AG08395 (cell line): ENCODE measurements at places on chromosomes 12 and 14.

GRCh38 chr12:40168868-40169267 lies 55.9 kb upstream of the LRRK2 start:
- no peak for DNase-seq

GRCh38 chr14:64112867-64113678 lies 181.1 kb downstream of the ESR2 start:
- no peak for DNase-seq

GRCh38 chr12:39003541-39004155 lies 98.3 kb upstream of the CPNE8 start:
- no peak for DNase-seq

- peak; percentile 90 for DNase-seq
Measured at GRCh38 chr12:51393676-51394545, 2.7 kb upstream of the GALNT6 start.

- peak; percentile 53 for DNase-seq
Measured at GRCh38 chr14:103641161-103641560, 12.2 kb downstream of the KLC1 start.

- DNase-seq = peak; percentile 67
Measured at GRCh38 chr14:34355584-34356263, 106.3 kb downstream of the SPTSSA start.

DNA sequence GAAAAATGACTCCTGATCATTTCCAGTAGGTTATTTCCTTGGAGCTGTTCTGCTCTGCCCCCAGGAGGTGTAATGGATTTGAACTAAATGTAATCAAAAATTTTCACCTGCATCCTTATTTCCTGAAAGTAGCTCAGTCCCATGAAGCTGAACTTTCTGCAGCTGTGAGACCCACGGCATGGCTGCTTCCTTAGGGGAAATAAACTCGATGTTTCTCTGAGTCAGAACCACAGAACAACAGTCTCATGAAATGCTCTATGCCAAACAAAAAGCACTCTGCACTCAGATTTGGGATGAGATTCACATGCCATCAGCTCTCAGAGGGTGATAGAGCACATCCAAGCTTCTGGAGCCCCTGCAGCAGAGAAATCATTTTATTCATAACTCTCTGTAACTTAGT lies 224.1 kb upstream of the PLEKHG7 start:
- peak; percentile 7 for DNase-seq

GRCh38 chr12:10982244-10982643 lies 4.5 kb downstream of the TAS2R50 start:
- DNase-seq = no peak

GRCh38 chr14:96161636-96162035 lies 43.0 kb upstream of the BDKRB2 start:
- no peak for DNase-seq

DNA sequence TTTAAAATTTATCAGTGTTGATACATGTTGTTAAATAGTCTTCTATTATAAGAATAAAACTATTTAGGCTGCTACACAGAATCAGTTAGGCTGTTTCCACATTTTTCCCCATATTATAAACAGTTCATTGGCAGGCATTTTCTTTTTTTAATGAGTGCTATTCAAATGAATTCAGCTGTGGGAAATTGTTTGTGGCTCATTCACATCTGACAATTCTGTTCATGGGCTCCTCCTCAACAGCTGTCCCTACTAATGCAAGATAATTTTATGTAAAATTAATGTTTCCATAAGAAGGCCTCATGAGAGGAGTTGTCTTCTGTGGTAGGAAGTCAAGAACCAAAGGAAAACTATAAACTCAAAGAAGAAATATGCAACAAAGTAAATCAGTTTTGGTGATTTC lies 218.0 kb downstream of the PPFIA2 start:
- DNase-seq = no peak

GRCh38 chr12:66035288-66035966 lies 95.1 kb downstream of the LLPH start:
- peak; percentile 30 for DNase-seq

DNA sequence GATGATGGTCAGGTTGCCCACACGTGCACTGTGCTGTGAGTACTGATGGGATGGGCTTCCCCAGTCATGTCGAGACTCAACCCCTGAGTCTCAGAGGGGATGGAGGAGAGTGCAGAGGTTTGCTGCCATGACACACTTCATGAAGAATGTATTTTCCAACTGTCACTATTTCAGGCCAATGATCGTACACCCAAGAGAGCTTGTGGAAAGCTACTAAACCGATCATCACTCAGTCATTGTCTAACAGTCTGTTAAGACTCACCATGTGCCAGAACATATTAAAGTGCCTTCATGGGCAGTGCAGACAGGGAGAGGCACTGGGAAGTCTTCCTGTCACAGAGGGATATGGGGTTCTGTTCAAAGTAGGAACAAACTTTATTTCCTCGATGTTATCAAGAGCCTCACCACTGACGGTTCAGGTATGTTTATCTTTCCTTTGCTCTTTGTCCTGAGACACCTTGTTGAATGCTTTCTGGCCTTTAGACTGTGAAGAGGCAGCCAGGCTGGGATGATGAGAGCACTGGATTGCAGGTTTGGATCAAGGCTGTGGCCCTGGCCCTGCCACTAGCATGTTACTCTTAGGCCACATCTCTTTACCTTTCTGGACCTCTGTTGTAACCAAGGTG lies 41.6 kb upstream of the NTF3 start:
- no peak for DNase-seq

DNA sequence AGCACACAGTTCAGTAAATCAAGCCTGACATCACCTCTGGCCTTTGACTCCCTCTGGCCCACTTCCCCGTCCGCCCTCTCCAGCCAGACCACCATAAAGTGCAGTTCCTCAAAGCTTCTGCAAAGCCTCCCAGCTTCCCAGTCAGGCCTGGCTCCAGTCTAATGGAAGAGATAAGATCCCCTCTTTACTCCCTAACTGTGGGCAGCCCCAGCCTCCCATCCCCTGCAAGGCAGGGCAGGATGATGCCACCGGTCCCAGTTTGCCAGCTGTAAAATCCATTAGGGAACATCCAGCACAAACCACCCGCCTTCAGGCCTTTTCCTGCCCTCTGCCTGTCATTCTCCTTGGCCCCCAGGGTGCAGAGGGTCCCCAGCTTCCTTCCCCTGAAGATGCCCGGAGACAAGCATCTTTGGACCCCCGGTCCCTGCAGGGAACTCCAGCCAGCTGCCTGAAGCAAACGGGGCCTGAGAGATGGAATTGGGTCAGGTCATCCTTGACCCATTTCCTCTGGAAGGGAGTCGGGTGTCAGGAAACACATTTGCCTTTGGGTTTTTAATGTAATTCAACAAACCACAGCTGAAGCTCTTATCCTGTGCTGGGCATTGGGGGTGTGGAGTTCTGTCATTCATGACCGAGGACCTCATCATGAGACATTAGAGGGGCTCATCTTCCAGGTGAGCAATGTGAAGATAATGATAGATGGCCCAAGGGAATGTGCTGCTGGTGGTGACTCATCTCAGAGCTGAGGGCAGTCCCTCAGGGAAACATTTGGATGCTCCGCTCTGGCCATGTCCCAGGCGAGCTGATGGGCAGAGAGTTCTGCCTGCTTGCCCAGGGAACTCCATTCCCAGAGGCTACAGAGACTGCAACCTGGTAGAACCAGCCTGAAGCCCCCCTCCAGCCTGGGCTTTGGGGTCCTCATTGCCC lies 93.8 kb upstream of the CLMN start:
- DNase-seq = no peak

DNA sequence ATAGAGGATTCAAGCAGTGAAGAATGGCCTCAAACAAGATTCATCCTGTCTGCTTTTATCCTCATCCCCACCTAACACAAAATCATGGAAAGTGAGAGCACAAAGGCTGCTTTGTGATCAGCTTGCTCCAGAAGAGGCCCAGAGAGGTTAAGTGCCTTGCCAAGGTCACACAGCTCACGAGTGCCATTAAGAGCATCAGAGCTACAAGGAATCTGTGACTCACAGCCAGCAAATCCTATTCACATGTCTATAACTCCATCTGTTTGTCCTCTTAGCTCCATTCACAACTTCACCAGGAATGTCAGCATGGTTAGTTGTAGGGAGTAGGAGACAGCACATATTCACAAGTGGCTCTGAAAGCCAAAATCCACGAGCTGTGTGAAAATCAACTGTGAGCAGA lies 79.8 kb downstream of the TTC9 start:
- DNase-seq = no peak

DNA sequence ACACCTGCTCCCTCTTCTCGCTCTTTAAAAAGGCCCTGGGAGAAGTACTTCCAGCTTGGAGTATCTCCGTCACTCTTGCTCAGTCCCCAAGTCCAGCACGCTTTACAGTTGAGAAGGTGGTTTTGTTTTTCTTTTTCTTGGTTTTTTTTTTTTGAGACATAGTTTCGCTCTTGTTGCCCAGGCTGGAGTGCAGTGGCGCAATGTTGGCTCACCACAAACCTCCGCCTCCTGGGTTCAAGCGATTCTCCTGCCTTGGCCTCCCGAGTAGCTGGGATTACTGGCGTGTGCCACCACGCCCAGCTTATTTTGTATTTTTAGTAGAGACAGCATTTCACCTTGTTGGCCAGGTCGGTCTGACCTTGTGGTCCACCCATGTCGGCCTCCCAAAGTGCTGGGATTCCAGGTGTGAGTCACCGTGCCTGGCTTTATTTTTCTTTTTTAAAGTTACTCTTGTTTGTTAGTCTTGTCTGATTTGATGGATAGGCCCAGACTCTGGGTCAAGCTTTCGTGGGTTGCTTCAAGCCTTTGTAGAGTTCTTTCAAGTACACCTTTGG lies 1.9 kb downstream of the TDRD9 start:
- DNase-seq = no peak

DNA sequence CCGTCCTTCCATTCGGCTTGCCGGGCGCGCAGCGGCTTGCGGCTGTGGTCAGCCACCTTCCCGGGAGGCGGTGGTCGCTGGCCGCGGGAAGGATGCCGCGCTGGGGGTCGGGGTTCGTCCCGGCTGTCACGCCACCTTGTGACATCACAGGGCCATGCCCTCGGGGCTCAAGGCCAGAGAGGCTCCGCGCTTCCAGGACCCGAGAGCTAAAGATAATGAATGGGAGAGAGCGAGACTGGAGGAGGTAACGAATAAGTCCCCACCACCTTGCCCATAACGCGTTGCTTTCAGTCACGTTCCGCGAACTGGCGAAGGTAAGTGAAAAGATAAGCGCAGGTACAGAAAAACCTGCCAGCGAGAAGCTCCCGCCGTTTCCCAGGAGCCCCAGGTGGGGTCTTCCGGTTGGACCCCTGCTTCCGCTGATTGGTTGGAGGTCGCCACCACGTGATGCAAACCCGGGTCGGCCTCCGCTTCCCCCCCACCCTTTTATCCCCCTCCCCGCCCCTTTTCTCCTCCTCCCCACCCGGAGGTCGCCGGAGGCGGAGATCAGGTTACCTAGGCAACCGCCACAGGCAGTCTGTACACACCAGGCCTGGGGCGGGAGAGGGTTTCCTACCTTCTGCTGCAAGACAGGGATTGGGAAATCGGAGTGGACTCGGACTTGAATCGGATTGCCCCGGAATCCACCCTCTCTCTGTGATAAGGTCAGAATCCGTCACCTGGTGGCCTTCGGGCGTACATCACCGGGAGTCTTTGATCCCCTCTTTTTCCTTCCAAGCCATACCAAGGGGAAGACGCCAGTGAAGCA lies at the start of gene LRRC9:
Gene LRRC9 (plus strand): TSS at position 575 of the 808 bp plus-strand sequence.
- DNase-seq = no peak

GRCh38 chr12:125083072-125083471 lies 17.8 kb downstream of the AACS start:
- no peak for DNase-seq

- no peak for DNase-seq
Measured at GRCh38 chr14:52553002-52553670, 500 bp downstream of the GPR137C start.

- DNase-seq = no peak
Measured at GRCh38 chr14:69358233-69358963, 39.7 kb downstream of the ERH start.

- no peak for DNase-seq
Measured at GRCh38 chr12:26080911-26081310, 43.9 kb downstream of the BHLHE41 start.

- no peak for DNase-seq
Measured at GRCh38 chr12:128867466-128867865, 14.2 kb downstream of the GLT1D1 start.

GRCh38 chr12:96189781-96190180 lies 4.4 kb upstream of the ELK3 start:
- DNase-seq = no peak

- no peak for DNase-seq
Measured at GRCh38 chr12:14950982-14951746, 10.2 kb downstream of the ARHGDIB start.

DNA sequence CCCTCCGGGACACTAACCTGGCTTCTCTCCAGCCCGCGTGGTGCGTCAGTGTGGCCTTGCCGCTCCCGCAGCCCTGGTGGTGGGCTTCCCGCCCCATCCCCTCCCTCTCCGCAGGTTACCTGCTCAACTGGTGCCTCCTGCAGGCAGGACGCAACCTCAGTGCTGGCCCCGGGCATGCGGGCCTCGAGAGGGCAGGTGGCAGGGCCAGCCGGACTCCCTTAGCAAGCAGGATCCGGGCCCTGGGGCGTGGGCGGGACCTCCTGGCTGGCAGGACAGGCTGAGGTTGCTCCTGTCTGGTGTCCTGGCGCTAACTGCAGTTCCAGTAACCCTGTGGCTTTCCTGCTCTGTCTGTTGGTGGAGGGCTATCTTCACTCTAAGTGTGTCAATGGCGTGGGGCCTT lies 8.6 kb upstream of the ADSS1 start:
- no peak for DNase-seq

DNA sequence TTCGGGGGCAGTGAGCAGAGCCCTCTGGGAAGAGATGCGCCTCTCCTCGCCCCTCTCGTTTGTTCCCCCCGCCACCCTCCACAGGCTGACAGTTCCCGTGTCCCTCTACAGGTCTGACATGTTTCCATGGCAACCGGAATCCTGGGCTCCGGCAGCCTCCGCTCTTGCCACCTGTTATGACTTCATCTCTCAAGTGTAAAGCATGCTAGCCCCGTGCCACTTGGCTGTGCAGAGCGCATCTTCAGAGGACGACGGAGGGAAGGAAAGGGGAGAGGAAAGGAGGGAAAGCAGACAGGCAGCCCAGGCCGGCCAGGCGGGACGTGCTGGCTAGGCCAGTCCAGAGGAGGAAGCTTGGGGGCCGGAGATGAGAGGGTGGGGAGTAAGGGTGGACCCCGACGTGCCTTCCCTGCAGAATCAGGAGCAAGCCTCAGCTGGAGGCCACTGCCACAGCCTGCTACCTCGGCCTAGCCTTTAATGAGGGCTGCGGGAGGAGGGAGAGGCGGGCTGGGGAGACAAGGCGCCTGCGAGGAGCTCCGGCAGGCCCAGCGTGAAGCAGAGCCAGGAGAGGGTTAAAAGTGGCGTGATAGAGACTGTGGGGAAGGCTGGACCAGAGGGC lies 214.3 kb downstream of the DPF3 start:
- DNase-seq = no peak

- DNase-seq = no peak
Measured at GRCh38 chr12:124862768-124863415, 772 bp downstream of the SCARB1 start.

- no peak for DNase-seq
Measured at GRCh38 chr14:71933001-71933587, 865 bp downstream of the RGS6 start.
